Activated CD4-positive, CD25-positive, alpha-beta regulatory T cell (primary cell): ENCODE measurements at places on chromosomes 3 and 15.

- DNase-seq: no peak
Measured at GRCh38 chr3:24495326-24495994, 810 bp upstream of the THRB start.

- no peak for DNase-seq
Measured at GRCh38 chr3:141094790-141095545, 43.8 kb downstream of the SPSB4 start.

DNA sequence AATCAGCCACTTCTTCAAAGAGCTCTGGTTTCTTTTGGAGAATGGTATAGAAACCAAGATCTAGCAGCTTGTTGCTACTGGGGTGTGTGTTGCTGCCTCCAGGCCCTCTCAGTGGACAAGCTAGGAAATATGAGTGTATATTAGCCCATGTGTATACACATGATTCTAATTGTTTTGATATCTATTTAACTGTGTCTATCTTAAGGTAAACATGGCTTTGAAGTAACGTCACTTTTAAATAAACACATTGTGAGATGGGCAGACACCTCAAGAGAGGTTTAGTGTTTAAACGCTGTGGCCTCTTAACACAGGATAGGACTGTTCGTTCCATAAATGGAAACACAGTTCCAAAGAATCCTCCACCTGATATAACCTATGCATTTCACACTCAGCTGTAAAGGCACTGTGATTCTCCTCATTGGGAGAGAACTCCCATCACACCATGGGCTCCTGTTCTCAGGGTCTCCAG is 87.0 kb downstream of the GMPS start:
- DNase-seq: no peak

DNA sequence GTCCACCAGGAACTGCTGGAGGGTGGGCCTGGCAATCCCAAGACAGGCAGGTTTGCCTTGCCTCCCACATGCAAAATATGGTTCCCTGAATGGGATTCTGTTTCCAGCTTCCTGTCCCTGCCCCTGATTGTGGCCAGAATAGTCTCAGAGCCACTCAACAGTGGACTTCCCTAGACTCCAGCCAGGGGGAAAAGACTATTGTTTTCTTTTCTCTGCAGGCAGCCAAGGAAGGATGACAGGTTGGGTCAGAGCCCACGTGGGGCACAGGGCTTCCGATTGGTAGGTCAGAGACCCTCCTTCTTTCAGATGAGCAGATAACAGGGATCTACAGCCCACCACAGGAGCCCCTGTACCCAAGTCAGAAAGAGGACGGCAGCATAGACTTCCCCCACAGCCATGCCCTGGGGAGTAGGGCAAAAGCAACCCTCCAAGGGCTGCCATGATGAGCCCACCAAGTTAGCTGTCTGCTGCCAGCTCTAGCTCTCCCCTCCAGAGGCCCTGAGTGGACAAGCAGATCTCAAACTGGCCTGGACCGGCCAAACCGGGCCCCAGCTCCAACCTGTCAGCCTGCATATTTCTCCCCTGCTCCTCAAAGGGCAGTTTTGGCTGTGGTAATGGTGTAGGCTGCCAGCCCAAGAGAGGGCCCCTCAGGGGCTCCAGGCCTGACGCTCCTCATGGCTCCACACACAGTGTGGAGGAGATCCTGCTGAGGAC is 6.4 kb downstream of the TLR9 start:
- no peak for DNase-seq

DNA sequence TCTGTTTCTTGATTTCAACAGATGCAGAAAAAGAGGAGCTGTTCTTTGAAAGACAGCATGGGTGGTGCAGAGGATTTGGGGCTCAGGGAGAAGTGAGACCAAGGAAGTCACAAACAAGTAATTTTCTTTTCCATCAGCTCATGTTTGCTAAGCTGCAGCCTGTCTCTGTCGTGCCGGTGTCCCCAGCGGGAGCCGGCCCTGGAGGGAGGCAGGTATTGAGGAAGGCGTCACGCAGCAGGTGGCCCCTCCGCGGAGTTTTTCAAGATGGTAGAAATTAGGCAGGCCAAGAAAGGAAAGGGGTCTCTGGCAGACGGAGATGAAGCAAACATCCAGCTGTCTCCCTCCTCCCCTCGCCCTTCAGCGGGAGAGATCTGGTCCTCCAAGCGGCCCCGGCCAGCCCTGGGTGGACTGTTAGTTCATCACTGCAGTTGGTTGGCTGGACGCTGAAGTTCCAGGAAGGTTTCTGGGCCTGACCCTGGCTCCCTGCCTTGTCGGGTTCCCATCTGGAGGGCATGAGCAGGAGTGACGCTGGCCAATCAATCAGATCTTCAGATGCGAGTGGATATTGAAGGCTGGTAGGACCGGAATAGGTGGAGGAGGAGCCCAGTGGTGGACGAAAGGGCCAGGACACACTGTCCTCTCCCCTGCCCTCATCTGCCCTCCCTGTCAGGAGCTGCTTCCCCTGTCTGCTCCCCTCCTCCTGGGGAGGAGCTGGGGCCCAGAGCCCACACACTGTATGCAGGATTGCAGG is 27.7 kb upstream of the MUC4 start:
- DNase-seq: no peak

DNA sequence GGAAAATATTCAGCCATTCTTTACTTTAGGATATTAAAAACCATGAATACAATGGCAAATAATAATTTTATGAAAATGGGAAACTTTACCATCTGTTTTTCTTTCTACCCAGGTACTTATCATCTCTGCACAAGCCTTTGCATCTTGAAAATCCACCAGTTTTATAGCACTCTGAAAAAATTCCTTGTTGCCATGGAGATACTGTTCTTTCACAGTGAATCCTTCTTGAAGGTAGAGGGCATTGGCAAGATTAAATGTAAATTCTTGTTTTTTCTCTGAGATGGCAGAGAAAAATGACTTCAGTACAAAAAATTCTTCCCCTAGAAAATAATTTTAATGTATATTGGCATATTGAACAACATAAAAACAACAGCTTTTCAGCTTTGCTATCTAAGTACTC is 6.9 kb downstream of the SERPINI2 start:
- DNase-seq: no peak

GRCh38 chr3:63538919-63539318 is 113.6 kb upstream of the SNTN start:
- DNase-seq: no peak

DNA sequence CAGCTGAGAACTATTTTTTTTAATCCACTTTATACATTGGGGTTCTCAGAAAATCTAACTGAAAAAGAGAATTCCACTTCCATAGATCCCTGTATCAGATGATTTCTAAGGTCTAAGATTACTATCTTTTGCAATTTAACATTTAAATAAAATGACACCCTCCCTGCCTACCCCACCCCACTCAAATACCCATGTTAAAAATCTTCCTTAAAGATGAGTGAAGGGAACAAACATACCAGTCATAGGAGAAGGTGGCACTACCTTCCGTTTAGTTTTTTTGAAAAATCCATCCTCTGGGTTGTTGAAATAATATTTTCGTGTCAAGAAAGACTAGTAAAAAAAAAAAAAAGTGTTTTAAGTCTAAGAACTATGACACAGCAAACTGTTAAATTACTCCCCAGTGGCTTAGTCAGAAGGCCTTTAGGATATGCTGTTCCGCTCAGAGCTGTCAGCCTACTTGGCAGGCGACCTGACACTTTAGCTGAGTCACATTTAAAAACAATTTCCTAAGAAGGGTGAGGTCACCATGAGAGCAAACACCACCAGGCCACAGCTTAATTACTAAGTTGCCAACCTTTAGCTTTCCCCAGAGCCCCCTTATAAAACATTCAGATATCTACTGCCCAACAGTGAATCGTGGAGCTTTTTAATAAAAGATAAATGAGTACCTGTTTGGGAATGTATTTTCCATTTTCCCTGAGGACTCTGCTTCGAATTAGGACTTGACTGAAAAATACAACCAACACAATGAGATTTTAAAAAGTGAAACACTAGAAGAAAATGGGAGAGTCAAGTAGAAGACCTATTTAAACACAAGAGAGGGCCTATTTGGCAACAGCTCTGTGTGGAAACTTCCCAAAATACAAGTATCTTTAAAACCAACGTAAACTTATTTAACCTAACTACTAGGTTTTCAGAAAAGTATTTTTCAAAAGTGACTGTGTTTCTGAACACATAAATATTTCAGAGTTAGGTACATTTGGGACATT is 9.6 kb downstream of the EMC3 start:
- no peak for DNase-seq

GRCh38 chr3:150147776-150148175 is 177.1 kb upstream of the PFN2 start:
- no peak for DNase-seq

- DNase-seq: no peak
Measured at GRCh38 chr3:155412904-155413303, 119.4 kb upstream of the STRIT1 start.

GRCh38 chr3:159829539-159830227 is 159.0 kb upstream of the IL12A start:
- DNase-seq: no peak

GRCh38 chr3:17823816-17824215 is 81.4 kb upstream of the TBC1D5 start:
- no peak for DNase-seq

DNA sequence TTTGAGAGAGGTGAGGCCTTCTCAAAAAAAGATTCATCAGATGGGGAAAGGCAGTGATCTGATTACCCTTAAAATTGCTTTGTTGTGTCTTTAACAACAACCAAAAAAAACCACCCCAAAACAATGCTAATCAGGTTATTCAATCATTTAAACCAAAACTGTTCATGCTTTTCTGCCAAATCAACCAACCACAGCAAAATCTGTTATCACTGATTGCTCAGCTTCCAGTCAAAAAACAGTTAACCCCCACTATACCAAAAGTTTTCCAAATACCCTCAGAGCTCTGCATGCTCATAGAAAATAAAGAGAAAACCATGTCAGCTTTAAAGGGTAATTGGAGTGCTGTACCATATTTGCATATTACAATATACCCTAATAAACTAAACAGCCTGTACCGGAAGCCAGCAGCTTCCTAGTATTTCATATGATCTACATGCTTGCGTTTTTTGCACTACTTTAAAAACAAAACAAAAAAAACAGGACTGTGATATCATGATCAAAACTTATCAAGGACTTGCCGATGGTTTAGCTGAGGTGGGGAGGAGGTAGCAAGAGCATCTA is 22.8 kb downstream of the SATB1 start:
- no peak for DNase-seq

DNA sequence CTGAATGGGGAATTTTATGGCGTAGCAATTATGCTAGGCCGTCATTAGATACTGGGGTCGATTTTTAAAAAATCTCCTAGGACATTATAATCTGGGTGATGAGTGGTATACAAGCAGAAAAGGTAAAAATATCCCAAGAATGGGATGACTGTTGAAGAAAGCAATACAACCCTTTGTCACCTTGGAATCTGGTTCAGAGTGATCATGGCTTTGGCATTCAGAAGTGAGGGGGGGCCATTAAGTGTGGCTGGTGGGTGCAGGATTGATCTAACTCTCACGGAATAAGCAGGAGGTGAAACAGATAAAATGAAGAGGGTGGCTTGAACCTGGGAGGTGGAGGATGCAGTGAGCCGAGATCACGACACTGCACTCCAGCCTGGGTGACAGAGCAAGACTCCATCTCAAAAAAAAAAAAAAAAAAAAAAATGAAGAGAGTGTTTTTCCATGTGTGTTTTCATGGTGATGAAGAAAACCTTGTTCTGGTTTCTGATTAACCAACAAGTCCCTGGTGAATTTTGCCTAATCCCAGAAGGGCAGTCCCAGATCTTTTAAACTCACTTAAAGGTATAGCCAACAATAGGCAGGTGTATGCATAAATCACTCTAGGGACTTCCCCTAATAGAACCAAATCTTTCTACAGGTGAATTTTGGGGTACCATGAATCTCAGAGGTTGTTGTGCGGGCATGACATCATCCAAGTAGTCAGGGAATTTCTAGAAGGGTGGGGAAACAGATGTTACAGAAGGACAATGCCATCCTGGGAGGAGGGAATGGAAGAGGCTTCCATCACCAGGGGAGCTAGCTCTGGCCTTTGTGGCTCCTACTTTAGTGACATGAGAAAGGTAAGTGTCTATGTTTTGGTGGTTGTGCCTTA is 3.1 kb upstream of the RAD54L2 start:
- no peak for DNase-seq
